T-helper 9 cell (primary cell): ENCODE measurements at places on chromosomes 3 and 15.
A peak's percentile ranks its signal among the peaks of the same experiment; 100 is the strongest.

GRCh38 chr15:76898102-76898501 is 7.0 kb downstream of the SCAPER start:
- no peak for DNase-seq

DNA sequence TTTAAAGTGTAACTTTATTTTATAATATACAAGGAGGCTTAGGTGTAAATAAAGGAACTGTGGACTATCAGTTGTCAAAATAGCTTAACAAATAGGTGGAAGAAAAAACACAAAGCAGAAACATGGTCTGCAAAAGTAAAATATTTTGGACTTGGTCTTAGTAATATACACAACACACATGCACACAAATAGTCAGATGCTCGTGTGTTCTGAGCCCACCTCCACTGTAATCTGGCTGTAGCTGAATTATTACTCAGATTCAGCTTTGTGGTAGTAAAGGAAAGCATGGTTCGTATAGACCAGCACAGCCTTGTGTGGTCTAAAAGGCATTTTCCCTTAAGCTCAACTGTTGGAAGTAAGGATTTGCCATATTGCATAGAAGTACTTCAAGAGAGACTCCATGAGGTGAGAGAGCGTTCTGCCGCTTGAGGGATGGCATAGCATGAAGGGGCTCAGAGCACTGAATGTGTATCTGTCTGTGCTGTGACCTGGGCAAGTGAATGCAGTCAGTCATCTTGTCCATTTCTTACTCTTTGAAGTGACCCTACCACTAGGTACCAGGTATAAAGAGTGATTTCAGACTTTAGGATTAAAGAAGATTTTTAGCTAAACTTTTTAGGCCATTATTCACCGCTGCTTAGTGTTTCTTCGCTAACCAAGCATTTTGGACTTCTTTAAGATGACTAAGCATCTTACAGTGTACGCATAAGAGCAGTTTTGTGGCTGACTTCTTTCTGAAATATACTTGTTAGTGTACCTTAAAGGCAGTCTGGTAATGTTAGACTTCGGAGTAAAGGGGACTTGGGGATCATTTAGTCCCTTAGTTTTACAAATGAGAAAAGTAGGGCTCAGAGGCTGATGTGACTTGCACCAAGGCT is 15.2 kb downstream of the TPM1 start:
- DNase-seq: no peak

- DNase-seq: no peak
Observed at GRCh38 chr3:67646586-67647234, 7.7 kb downstream of the SUCLG2 start.

GRCh38 chr3:33602829-33603228 is 115.2 kb downstream of the CLASP2 start:
- DNase-seq: no peak

DNA sequence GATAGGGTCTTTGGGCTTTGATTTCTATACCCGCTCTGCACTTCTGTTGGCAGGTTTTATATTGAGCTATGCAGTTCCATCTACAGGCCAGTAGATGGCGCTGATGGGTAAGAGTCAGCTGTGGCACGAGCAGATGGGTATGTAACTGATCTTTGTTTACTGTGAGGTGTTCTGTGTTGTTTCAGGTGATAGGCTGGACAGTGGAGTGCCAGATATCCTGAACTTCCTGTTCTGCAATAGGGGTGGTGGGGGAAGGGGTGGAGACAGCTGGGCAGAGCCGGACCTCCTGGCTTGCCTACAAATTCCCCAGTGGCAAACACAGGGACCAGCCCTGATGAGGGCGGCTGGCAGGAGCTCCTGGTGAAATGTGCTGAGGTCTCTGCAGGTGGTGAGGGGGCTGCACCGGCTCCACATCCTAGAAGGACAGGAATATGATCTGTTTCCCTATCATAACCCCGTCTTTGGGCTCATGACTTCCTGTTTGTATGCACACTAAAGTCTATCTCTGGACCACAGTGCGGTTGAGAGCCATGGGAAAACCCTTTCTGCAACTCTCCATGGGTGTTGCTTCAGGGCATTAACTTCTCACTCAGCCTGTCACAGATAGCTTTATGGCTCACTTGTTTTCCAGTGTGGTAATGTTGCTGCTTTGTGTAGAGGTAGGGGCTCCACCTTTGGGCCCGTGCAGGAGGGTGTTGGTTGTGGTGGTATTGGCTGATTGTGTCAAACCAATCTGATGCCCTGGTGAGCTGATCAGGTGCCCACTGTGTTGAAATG is 13.4 kb upstream of the FAM98B start:
- DNase-seq: peak; percentile 12

DNA sequence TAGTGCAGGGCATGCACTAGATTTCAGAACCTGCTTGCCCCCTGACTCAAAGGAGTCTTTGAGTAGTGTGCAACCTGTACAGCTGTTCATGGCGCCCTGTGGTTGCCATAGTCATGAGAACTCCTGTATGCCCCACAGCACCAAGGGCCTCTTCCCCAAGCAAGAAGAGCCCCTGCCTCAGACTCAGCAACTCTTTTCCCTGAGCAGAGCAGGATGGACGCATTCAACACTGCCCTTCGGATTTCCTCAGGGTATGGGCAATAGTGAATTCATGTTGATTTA is 89.7 kb upstream of the KLF13 start:
- no peak for DNase-seq

DNA sequence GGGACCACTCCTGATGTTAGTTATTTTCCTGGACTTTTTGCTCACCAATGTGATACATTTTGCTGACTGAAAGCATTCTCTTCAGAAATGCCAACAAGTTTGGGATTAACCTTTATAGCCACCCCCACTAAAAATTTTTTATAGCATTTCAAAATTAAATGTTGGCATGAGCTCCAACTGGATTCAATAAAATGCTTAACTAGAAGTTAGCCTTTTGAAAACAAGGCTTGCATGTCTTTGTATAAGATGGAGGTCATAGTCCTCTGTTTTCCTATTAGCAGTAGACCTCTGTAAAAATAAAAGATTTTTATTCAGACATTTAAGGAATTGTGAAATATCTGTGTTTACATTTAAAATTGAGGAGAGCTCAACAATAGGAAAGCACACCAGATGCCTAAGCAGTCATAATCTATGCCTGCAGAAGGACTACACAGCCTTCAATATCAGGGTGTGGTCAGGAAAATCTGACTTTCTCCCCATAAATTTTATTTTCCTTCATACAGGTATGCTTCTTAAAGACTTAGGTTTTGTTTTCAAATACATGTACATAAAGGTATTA is 87.2 kb downstream of the DNAJC13 start:
- no peak for DNase-seq

GRCh38 chr3:125512135-125512920 is 7.7 kb downstream of the SNX4 start:
- DNase-seq: no peak

GRCh38 chr15:98658831-98659699 is 10.7 kb downstream of the IGF1R start:
- DNase-seq: no peak

- no peak for DNase-seq
Observed at GRCh38 chr3:127408022-127408683, 120.3 kb upstream of the PRR20G start.
